ENCODE measurements at places on chromosomes 7 and 10. TPM values are rescaled to one million over a fixed set of nuclear protein-coding genes. Genes with fewer than 3 reads are reported as not detected.

The OR2A1 gene
- not detected for total RNA-seq

The TSPAN13 gene
- total RNA-seq = 34.9 TPM

GRCh38 chr10:123043409-123043925 lies 34.7 kb downstream of the ACADSB start:
- H3K4me1 ChIP-seq = no peaks in the 10 kb centered on the region
- peaks cover 37% of the 10 kb centered on the region for H3K36me3 ChIP-seq
- no peak overlapping the region for H3K4me3 ChIP-seq
- no peaks in the 10 kb centered on the region for H3K27me3 ChIP-seq

- H3K36me3 ChIP-seq = no peaks in the 10 kb centered on the region
- DNase-seq = no peak
- H3K4me3 ChIP-seq = no peak overlapping the region
These were observed 110.4 kb downstream of the TRIL start for GRCh38 chr7:28847681-28848080.

The NAT16 gene
- not detected for total RNA-seq

The ADRA2A gene
- not detected for total RNA-seq

DNA sequence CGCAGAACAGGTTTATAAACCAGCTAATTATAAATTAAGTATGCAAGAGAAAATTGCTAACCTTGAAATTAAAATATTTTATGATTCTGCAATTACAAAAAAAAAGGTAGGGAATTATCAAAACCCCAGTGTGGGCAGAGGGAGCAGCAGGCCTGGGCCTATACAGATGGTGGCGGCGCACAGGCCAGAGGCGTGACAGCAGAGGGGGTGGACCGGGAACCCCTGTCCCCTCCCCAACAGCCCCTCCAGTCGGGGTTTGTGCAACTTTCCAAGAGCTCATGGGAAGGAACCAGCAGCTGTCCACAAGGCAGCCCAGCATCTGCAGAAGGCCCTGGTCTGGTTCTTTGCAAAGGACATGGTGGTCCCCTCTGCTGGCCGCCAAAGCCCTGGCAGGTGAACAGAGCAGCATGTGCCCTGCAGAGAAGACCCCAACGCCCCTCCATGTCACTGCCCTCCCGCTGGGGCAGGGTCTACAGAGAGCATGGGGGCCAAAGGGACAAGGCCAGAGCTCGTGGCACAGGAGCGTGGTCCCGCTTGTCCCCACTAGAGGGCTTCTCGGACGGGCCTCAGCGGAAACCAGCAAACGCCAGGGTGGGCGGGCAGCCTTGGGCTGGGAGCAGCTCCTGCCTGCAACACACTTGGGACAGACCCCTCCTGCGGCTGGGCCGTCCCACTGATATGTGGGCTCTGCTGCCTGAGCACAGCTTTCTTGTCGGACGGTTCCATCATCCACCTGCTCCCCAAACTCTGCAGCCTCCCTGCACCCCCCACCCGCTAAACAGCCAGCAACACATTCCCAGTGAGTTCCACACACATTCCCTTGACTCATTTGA lies 75.1 kb downstream of the EBF3 start:
- H3K27ac ChIP-seq = no peak overlapping the region
- H3K36me3 ChIP-seq = no peaks in the 10 kb centered on the region
- H3K4me3 ChIP-seq = no peak overlapping the region
- H3K4me1 ChIP-seq = no peaks in the 10 kb centered on the region

The DLX6 gene
- not detected for total RNA-seq

DNA sequence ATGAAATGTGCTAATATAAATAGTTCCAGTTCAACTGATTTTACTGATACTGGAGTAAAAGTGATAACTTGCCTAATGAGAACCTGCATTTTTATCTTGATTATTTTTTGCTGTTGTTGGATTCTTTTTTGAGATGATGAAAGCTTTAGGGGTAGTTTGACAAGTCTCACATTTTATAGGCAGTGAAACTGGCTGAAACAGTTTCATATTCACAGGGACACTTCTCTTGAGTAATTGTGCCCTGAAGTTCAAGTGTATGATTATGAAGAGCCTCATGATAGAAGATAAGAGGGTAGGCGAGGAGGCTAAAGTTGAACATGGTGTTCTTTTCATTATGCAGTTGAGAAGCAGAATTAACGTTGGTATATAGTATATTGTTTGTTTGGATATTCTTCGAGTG lies 5.1 kb downstream of the AUTS2 start:
- peaks cover 16% of the 10 kb centered on the region for H3K27me3 ChIP-seq
- DNase-seq = no peak
- H3K4me1 ChIP-seq = peaks cover 10% of the 10 kb centered on the region
- no peak overlapping the region for H3K4me3 ChIP-seq
- H3K36me3 ChIP-seq = no peaks in the 10 kb centered on the region

- no peaks in the 10 kb centered on the region for H3K27me3 ChIP-seq
- H3K27ac ChIP-seq = no peak overlapping the region
- peaks cover 2% of the 10 kb centered on the region for H3K4me1 ChIP-seq
- no peak overlapping the region for H3K4me3 ChIP-seq
- DNase-seq = peak; percentile 52
These were observed 275.1 kb downstream of the DOCK4 start for GRCh38 chr7:111931016-111931517.

DNA sequence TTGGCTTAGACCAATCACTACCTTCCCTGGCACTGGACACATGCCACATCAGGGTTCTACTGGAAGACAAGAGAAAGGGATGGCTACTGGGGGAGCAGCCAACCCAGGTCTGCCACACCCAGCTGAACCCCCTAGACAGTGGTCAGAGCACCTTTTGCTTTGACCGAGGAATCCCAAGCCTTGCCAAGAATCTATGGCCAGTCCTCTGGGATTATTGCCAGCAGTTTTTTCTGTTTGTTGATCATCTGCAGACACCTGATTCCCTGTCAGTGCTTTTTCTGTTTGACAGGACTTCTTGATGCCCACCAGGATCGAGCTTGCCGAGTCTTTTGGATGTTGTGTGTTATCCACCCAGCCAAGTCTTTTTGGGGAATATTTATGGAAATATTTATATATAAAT lies 476.2 kb upstream of the GALNT17 start:
- H3K36me3 ChIP-seq = no peaks in the 10 kb centered on the region
- H3K4me1 ChIP-seq = no peaks in the 10 kb centered on the region
- no peak for DNase-seq
- H3K27me3 ChIP-seq = no peaks in the 10 kb centered on the region
- no peak overlapping the region for H3K4me3 ChIP-seq

DNA sequence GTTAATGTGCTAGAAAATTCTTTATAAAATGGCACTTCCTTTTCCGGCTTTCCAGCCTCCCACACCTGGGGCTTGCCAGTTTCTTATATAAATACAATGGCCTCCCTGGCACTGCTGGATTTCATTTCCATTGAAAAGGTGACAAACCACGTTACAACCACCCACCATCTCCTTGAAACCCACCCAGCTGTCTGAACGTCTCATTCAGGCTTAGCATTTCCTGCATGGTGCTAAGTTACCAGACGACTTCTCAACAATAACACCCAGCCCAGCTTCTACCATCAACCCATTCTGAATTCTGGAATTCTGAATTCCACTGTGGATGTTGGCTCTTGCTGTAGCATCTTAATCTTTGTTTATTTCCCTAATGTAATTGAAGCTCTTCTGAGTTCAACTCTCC lies 499.8 kb upstream of the CELF2 start:
- no peaks in the 10 kb centered on the region for H3K36me3 ChIP-seq
- H3K27me3 ChIP-seq = no peaks in the 10 kb centered on the region
- no peak overlapping the region for H3K4me3 ChIP-seq
- H3K27ac ChIP-seq = no peak overlapping the region

DNA sequence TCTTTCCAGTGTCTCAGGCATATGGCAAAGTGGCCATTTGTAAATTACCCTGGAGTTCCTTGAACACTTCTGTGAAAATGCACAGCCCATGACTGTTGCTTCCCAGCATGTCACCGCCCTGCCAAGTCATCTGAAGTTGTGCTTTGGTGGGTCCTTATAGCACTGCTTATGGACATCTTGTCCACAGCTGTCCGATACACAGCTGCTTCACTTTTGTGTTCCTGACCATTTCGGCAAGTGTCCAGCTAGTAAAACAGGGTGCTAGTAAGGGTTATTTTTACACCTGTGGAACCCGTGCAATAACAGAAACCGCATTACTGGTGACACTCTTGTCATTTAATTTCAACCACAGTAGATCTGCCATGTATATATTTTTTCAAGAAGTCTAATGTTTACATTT lies 29.7 kb downstream of the PIP4K2A start:
- H3K4me1 ChIP-seq = no peaks in the 10 kb centered on the region
- H3K36me3 ChIP-seq = no peaks in the 10 kb centered on the region
- DNase-seq = no peak

DNA sequence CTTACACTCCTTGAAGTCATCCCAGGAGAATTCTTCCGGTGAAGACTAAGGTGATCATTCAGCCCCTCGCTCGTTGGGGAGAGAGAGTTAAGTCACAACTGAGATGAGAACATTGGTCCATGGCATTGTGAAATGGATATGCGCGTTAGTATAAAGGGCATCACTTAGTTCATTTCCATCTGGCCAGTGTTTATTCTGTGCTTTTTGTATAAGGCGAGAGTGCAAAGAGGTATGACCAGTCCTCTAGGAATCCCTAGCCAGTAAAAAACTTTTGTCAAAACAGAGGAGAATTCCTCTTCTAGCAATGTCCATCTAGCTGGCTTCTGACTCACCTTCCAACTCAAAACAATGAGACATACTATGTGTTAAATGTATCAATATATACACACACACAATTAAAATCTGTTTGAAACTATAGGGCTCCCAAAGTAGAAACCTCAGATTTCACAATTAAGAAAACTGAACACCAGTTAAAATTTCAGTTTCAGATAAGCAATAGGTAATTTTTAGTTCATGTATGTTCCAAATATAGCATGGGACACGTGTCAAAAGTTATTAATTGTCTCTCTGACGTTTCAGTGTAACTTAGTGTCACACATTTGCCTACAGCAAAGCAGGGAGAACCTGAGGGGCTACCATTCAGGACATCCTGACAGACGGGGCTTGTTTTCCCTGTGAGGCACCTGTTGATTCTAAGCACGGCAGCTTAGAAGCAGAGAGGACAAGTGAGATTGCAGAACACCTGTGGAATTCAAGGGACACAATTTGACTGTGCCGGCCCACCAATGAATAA lies 158.9 kb downstream of the KLF6 start:
- no peaks in the 10 kb centered on the region for H3K4me1 ChIP-seq
- H3K27ac ChIP-seq = no peak overlapping the region
- no peak for DNase-seq
- H3K36me3 ChIP-seq = no peaks in the 10 kb centered on the region

- H3K27me3 ChIP-seq = no peaks in the 10 kb centered on the region
- peak overlapping the region; percentile 2 for H3K4me3 ChIP-seq
- peaks cover 3% of the 10 kb centered on the region for H3K4me1 ChIP-seq
- H3K27ac ChIP-seq = peak overlapping the region; percentile 7
These were observed 182.0 kb upstream of the PHYHIPL start for GRCh38 chr10:58994226-58995057.

The NCAPG2 gene
- total RNA-seq = 51.7 TPM

DNA sequence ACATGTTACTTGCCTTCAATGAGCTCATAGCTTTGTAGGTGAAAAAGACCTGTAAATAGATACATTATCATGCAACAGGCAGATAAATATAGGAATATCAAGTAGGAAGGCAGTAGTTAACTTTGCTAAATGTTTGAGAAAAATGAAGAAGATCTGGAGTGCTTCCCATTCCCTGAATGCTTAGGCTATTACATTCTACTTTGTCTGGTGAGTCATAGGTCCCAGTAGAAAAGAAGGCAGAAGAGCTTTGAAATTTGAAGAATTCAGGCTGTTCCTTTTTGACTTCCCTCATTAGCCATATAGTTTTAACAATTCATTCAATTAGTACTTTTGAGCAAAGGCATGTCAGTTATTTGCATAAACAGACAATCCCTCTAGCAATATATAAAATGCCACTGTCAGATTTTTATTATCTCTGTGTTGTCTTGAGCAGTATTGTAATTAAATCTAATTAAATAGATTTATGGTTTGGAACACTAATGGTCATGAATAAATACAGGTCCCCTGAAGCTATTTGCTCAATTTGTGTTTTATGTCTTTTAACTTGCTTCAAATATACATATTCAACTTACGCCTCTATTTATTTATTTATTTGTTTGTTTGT lies 875.0 kb downstream of the REEP3 start:
- no peak for DNase-seq
- no peak overlapping the region for H3K4me3 ChIP-seq

- H3K4me1 ChIP-seq = no peaks in the 10 kb centered on the region
- no peak overlapping the region for H3K4me3 ChIP-seq
- H3K36me3 ChIP-seq = peaks cover 13% of the 10 kb centered on the region
- peak overlapping the region; percentile 78 for H3K27ac ChIP-seq
These were observed 12.9 kb downstream of the TTYH3 start for GRCh38 chr7:2644562-2645273.

DNA sequence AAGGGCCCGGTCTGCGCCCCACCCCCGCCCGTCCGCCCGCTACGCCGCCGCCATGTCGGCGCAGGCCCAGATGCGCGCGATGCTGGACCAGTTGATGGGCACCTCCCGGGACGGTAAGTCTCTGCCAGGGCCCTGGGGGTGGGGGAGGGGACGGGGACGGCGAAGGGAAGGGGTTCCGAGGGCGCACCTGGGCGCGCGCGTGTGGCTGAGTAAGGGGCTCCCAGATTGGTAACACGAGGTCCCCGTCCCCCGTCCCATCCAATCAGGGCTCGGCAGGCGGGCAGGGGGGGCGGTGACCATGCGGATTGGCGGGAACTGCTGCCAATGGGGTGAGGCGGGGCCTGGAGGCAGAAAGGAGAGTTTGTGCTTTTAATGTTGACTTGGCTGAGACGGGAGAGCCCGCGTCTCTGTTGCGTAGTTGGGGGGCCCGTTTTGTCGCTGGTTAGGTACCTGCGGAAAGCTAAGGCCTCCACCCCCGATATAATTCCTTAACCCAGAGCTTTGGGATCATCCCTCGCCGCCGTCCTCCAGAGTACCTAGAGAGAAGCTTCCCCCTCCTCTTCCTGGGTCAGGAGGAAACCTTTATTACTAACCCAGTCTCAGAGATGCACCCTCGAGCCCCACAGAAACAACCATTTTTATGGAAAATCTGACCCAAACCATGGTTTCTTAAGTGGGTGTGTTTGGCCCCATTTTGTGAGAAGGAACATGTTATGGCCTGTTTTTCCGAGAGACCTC lies 685 bp downstream of the LUC7L2 start:
- H3K4me1 ChIP-seq = peaks cover 9% of the 10 kb centered on the region
- H3K36me3 ChIP-seq = peaks cover 19% of the 10 kb centered on the region
- peak overlapping the region; percentile 95 for H3K27ac ChIP-seq
- H3K4me3 ChIP-seq = peak overlapping the region; percentile 95

The ATOH7 gene
- 0.46 TPM for total RNA-seq

- no peaks in the 10 kb centered on the region for H3K4me1 ChIP-seq
- H3K27me3 ChIP-seq = no peaks in the 10 kb centered on the region
These were observed 44.0 kb downstream of the AASS start for GRCh38 chr7:122100021-122100420.

The FFAR4 gene
- not detected for total RNA-seq

DNA sequence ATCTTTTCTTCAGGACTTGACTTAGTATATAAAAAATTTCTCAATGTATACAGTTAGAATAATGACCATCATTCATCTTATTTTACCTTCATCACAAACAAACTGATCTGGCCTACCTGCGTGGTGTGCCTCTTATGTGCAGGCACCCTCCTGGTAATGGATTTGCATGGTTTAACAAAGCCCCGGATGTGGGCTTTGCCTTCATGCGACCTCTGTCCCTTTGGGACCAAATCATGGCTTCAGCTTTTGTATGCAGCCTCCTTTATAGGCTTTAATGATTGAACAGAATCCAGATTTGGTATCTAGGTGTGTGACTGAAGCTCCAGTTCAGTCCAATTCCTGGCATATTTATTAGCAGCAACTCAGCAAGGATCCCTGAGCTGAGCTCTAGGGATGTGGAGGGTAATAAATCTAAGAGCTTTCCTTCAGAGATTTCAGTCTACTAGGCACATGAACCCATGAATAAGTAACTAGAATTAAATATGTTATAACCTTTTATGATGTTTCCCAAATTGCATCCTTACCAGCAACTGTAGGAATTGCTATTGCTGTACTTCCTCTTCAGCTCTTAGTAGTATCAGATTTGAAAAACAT lies 256.9 kb downstream of the ABCA13 start:
- no peaks in the 10 kb centered on the region for H3K36me3 ChIP-seq
- no peaks in the 10 kb centered on the region for H3K4me1 ChIP-seq
- no peak overlapping the region for H3K27ac ChIP-seq
- H3K4me3 ChIP-seq = no peak overlapping the region

The GIMAP2 gene
- total RNA-seq = not detected

All from endodermal cell (in vitro differentiated cells).